ENCODE measurements at places on chromosomes 1 and 21.

- DNase-seq = no peak
Measured at GRCh38 chr1:205339717-205340116, 17.0 kb downstream of the KLHDC8A start.

GRCh38 chr1:71339238-71339637 is 258.4 kb upstream of the ZRANB2 start:
- no peak for DNase-seq

GRCh38 chr1:22331618-22332423 is 119.8 kb upstream of the ZBTB40 start:
- DNase-seq = no peak

DNA sequence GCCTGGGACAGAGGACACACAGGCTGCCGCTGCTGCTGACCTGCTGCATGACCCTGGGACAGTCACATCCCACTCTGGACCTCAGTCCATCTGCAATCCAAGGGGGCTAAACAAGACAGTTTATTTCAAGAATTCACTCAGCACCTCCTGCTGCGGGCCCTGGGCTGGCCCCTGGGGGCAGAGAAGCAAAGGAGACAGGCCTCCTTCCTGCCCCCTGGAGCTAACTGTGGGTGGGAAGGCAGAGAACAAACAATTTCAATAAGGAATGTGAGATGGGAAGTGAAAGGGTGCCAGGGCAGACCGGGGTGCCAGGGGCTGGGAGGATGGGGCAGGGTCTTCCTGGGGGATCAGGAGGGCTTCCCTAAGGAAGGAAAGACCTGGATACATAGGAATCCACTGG is 60.0 kb downstream of the TAS1R2 start:
- DNase-seq = no peak

DNA sequence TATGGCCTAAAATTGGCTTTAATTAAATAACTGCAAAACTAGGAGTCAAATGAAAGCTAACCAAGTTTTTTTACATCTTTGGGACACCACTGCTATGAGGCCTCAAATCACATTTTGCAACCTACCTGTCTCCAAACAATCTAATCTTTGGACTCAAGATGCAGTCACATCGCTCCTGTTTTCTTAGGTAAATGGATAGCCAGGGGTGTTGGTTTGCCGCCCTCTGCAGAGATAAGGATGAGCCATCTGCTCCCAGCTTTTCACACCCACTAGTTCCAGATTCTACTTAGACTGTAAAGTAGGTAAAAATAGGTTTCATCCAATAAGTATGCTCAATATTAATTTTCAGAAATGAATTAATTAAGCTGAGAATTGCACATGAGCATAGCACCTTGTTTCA is 456.5 kb downstream of the KIF26B start:
- no peak for DNase-seq

DNA sequence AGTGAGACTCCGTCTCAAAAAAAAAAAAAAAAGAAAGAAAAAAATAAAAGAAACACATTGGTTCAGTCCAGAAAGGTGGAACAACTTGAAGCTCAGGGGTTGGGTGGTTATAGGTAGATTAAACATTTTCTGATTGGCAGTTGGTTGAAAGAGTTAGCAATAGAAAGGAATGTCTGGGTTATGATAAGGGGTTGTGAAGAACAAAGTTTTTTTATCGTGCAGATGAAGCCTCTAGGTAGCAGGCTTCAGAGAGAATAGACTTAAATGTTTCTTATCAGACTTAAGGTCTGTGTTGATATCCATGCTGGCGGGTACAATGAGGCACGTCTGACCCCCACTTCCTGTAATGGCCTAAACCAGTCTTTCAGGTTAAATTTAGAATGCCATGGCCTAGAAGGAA is 45.0 kb upstream of the PDE9A start:
- no peak for DNase-seq

- DNase-seq = no peak
Measured at GRCh38 chr1:157652859-157653493, 47.6 kb downstream of the FCRL3 start.

DNA sequence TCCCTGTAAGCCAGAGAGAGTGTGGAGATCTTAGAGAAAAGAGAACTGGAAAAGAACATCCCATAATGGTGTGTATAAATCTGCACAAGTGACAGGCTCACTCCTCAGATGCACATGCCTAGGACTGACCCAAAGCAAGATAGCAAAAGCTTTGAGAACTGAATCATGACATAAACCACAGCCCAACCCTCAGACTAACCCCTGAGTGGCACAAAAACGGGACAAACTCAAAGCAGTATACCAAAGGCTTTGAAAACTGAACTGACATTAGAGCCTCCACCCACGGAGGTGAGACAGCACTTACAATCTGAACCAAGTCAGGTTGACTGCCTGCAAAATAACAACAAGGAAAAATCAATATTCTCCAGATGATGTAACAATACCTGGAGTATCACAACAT is 70.8 kb downstream of the TIAM1 start:
- no peak for DNase-seq

DNA sequence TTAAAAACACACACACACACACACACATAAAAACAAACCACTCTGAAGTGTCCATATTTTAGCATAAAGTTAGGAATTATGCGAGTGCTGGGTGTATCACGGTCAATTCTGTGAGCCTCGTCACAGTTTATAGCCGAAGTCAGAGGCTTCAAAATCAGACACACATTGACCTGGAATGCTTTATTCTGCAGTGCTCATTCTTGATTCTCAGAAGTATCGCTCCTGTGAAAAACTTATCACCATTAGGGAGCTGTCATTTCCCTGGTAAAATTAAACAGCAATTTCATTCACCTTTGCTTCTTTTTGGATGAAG is 8.7 kb upstream of the IRF2BP2 start:
- no peak for DNase-seq

DNA sequence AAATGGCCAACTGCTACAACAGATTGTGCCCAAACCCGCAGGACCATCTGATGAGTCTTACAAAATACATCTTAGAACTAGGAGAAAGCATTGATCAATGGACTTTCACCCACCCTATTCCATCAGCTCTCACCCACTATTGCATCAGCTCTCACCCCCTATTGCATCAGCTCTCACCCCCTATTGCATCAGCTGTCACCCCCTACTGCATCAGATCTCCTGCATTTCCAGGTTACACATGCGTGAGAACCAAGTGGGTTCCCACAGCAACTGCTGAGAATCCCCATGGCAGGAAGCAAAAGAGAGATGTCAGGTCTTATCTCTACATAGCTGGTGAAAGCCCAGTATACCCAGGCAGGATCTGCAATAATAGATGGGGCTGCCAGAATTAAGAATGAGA is 533.5 kb downstream of the LTN1 start:
- DNase-seq = no peak

DNA sequence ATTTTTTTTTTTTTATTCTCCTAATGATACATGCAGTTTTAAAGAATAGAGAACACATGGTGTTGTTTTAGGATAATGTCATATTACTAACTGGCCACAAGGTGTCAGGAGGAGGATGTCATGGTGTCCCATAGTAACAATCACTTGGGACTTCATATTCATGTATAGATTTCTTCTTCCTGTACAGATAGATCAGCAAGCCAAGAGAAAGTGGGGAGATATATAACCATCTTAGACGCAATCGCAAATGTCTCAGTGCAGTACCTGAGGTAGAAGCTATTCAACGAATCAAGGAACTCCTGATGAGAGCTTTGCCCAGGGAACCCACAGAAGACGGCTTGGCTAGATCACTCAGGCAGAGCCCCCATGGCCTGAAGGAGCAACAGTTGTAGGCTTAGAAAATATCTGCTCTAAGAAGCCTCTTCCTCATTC is 12.3 kb downstream of the OR2T11 start:
- DNase-seq = no peak

DNA sequence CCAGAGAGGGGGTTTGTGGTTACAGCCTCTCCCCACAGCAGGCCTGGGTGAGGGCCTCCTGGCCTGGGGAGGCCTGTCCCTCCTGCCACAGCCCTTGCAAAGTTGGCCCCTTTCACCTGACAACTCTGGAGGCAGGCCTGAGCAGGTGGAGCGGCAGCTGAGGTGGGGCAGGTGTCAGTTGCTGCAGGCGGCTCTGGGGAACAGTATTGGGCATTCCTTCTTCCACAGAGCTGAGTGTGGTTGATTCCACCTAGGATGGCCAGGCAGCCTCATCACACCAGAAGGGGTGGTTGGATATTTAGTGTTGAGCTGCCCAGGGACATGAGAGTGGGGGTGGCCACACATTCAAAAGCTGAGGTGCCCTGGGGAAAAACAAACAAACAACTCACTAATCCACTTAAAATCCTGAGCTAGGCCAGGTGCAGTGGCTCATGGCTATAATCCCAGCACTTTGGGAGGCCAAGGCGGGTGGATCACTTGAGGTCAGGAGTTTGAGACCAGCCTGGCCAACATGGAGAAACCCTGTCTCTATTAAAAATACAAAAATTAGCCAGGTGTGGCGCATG is 31.1 kb downstream of the PIGP start:
- no peak for DNase-seq

DNA sequence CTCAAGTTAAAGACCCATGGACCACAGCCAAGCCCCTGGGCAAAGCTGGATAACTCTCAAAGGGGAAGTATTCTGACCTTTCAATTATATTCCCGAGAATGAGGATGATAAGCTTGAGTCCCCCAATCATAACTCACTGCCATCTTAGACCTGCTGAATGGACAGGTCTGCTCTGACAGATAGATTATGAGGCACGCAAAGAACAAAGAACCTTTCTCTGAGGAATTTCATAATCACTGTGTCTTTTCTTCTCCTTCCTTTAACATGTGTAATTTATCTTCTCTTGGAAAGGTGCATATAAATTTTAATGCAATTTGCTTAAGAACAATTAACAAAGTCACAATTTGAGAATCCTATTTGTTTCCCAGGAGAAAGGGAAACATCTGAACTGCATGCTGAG is 22.0 kb downstream of the PIGM start:
- no peak for DNase-seq

- DNase-seq = no peak
Measured at GRCh38 chr1:52917581-52917980, 4.0 kb downstream of the ECHDC2 start.

GRCh38 chr1:41323243-41323642 is 38.0 kb upstream of the FOXO6 start:
- DNase-seq = no peak

DNA sequence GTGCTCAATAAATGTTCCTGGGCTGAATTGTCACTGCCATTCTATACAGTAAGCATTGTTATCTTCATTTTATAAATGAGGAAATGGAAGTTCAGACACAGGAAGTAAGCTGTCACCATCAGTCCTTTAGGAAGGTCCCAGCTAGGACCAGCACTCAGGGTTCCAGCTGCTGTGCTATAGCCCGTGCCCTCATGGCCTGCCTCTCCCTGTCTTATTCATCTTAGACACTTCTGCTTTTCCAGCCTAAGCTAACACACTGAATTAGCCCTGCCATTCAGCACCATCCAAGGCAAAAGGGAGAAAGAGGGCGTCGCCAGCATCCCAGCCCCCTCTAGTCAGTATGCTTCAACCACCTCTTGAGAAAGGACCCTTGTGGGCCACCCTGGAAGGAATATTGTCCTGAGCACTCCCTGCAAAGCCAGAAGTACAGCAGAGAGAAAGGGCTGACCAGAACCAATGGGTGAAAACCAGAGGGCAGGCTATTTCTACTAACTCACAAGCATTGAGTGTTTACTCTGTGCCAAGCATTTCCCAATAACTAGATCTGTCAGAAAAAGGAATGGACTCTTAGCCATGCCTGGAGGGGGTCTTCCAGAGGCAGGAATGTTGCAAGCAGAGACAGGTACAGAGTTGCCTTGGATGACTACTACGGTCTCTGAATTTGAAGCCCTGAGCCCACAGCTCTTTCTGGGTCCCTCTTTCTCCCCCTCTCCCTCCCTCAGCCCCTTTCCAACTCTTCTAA is 77.9 kb upstream of the NFIA start:
- DNase-seq = no peak

- no peak for DNase-seq
Measured at GRCh38 chr21:33909756-33910155, 5.8 kb downstream of the ATP5PO start.

GRCh38 chr1:40646315-40646714 is 19.2 kb downstream of the RIMS3 start:
- DNase-seq = no peak

- DNase-seq = no peak
Measured at GRCh38 chr1:66274634-66275033, 259.3 kb upstream of the SGIP1 start.

DNA sequence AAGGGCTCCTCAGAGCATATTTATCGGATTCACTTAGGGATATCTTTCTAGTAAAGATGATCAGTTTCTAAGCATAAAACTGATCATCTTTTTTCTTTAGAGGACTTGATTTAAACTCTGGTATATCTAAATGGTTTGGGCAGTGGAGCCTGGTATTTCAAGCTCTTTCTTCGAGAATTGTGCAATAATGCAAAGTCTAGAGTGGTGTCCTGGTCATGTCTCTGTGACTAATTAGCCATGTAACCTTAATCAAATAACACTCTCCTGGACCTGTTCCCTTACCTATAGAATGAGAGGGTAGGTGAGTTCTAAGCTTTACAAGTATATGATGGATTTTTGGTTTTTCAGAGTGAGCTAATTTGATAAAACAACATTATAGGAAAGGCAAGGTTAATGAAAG is 225.2 kb downstream of the RPS6KC1 start:
- DNase-seq = no peak

DNA sequence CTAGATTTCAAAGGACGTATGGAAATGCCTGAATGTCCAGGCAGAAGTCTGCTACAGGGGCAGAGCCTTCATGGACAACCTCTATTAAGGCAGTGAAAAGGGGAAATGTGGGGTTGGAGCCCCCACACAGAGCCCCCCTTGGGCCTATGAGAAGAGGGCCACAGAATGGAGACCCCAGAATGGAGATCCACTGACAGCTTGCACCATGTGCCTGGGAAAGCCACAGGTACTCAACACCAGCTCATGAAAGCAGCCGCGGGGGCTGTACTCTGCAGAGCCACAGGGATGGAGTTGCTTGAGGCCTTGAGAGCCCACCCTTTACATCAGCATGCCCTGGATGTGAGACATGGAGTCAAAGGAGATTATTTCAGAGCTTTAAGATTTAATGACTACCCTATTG is 108.7 kb downstream of the DMRTB1 start:
- no peak for DNase-seq

DNA sequence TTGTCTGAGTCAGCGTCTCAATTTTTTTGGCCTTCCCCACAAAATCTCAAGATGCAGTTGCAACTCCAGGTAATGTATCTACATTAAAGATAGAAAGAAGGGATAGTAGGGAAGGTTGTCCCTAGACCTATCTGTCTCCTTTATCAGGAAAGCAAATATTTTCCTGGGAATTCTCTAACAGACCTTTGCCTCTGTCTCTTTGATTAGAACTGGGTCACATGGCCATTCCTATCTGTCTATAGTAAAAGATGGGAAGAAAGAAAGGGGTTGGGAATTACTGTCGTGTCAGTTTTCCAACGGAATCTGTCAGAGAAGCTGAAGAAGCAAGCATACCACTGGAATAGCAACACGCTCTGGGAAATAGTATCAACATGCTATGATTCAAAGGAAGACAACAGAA is 48.7 kb downstream of the ZNF326 start:
- no peak for DNase-seq

GRCh38 chr1:109929588-109930251 is 19.1 kb downstream of the CSF1 start:
- DNase-seq = no peak

- no peak for DNase-seq
Measured at GRCh38 chr1:27689423-27690173, 17.6 kb upstream of the IFI6 start.
